ENCODE measurements at places on chromosomes 16 and 17.

GRCh38 chr17:57924677-57925076 is 30.5 kb downstream of the CUEDC1 start:
- no peak for DNase-seq

DNA sequence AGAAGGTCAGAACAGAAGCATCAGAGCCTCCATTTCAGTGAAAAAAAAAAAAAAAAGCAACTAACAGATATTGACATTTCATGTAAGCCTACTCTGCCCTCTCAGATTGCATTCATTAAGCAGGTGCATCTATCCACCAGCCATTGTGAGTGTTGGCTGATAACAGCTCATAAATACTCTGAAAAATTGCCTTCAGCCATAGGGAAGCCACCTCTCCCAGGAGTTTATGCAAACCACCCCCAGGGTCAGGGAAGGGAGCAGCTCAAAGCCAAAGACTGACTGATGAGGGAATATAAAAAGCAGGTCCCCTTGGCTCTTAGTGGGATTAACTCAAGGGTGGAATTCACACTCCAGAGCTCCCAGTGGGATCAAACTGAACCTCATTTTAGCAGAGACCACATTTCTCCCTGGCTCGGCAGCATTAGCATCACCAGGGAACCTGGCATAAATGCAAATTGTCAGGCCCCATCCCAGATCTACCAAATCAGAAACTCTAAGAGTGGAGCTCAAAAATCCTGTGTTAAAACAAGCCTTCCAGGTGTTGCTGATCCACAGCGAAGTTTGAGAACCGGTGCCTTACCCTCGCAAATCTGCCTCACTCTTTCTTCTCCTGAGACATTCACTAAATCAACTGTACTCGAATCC is 14.2 kb downstream of the APOH start:
- DNase-seq, result no peak

DNA sequence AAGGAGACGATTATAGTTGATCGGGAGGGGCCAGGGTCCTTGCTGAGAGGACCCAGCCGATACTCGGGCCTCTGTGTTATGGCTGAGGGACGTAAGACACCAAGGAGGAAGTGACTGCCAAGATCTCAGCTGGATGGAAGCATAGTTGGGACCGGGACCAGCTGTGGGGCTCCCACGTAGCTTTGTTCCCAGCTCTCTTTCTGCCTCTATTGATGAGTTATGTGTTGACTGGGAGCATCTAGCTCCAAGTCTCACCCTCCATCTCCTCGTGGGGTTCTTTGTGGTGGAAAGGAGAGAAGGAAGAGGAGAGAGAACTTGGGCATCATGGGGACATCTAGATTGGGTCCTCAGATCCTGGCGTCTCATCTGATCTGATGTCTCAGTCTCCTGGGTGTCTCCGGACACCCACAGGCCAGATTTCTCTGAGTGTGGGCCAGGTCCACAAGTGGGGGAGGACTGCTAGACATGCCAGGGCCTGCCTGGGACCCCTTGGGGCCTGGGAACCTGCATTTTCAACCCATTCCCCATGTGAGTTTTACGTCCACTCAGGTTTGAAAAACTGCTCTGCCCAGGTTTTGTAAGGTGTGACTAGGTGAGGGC is 1.0 kb downstream of the MGRN1 start:
- DNase-seq, result peak; percentile 23

DNA sequence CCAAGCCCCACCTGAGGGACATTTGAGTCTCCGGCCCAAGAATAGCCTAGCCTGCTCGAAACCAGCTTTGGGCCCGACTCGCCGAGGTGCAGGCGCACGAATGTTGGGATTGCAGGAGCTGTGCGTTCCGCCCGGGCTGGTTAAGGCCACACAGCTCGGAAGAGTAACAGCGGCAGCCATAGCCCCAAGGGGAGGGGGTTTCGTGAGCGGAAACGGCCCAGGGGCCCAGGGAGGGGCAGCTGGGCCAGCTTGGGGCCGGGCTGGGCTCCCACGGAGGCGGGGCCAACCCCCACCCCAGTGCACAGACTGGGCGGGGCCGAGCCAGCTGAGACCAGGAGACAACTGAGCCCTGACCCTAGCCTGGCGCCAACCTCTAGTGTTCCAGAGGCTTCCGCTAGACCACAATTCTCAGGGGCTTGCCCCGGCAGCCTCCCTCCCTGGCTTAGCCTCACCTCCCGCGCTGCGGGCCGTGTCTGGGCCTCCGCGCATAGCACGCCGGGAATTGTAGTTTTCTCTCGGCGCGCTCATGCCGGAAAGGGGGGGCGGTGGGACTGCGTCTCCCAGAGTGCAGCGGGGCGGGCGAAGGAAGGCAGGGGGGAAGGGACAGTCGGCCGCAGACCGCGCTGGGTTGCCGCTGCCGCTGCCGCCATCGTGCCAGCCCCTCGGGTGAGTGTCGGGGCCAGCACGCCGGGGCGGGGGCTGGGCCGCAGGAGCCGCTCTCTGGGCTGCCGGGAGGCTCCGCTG is at the start of gene NUTF2:
Gene NUTF2, plus strand, starts transcription at position 614 of the 744 bp plus-strand sequence. CDS start 18,198 bp downstream, outside the sequence.
- DNase-seq, result peak; percentile 97

GRCh38 chr17:49581648-49581998 is 6.0 kb downstream of the NXPH3 start:
- no peak for DNase-seq

DNA sequence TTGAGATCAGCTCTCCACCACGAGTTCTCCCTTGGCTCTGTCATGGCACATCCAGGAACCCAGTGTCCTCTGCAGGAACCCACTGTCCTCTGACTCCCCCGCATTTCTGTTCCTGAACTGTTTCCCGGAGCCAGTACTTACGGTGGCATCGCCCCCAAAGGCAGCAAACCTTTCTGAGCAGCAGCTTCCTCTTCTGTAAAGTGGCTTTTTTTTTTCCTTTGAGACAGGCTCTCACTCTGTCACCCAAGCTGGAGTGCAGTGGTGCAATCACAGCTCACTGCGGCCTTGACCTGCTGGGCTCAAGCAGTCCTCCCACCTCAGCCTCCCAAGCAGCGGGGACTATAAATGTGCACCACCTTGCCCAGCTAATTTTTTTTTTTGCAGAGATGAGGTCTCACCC is 32.2 kb downstream of the NAGPA start:
- no peak for DNase-seq

GRCh38 chr16:3364774-3365427 is 9.2 kb downstream of the OR2C1 start:
- peak; percentile 97 for DNase-seq

DNA sequence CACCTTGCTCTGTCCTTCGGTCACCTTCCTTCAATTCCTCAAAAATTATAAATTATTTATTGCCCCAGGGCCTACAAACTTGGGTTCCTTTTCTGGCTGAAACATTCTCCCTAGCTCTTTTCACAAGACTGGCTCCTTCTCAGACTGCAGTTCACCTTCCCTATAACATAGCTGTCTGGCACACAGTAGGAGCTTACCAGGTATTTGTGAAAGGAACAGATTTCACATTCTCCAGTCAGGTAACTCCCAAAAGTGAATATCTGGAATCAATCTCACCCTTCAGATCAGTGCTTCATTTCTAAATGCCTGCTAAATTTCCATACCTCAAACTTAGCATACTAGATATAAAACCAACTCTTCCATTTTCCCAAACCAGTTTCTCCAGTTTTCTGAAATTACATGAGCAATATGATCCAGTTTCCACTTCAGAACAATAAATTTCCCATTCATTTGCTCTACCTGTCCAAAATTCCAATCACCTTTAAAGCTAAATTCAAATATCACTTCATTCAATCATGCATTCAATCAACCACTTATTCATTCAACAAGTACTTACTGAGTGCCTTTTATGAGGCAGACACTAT is 6.1 kb downstream of the RFFL start:
- DNase-seq, result no peak

DNA sequence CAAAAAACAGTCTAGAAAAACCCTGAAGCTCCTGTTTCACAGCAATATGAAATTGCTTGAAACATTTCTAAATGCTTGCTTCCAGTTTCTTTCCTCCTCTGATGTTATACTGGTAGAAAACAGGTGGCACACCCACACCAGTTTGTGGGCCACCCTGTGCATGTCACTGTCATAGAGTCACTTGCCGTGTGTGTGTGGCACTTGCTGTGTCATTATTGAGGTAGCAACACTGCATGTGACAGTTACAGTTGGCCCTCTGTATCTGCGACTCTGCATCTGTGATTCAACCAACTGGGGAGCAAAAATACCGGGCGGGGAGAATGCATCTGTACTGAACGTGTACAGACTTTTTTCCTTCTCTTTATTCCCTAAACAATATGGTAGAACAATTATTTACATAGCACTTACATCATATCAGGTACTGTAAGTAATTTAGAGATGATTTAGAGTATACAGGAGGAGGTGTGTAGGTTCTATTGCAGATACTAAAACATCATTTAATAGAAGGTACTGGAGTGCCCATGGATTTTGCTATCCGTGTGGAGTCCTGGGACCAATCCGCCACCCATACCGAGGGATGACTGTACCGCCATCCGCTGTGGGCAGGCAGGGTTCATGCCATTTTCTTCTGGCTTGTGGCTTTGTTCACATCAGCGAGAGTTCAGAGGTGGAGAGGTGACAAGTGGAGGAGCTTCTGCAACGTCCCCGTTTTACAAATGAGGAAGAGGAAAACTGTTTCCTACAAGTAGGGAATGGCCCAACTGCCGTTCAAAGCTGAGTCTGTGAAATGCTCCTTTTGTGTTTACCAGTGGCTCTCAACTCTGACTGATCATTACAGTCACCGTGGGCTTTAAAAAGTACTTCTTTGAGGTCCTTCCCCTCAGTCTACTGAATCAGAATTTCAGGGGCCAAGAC is 373.7 kb downstream of the SNX29 start:
- DNase-seq, result no peak

DNA sequence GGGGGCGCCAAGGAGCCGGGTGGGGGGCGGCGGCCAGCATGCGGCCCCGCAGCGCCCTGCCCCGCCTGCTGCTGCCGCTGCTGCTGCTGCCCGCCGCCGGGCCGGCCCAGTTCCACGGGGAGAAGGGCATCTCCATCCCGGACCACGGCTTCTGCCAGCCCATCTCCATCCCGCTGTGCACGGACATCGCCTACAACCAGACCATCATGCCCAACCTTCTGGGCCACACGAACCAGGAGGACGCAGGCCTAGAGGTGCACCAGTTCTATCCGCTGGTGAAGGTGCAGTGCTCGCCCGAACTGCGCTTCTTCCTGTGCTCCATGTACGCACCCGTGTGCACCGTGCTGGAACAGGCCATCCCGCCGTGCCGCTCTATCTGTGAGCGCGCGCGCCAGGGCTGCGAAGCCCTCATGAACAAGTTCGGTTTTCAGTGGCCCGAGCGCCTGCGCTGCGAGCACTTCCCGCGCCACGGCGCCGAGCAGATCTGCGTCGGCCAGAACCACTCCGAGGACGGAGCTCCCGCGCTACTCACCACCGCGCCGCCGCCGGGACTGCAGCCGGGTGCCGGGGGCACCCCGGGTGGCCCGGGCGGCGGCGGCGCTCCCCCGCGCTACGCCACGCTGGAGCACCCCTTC is 484 bp downstream of the FZD2 start:
- DNase-seq, result no peak

- no peak for DNase-seq
Observed at GRCh38 chr16:19410435-19411171, 7.1 kb upstream of the TMC5 start.

- peak; percentile 71 for DNase-seq
Observed at GRCh38 chr17:6523330-6523729, 33.0 kb downstream of the PITPNM3 start.

DNA sequence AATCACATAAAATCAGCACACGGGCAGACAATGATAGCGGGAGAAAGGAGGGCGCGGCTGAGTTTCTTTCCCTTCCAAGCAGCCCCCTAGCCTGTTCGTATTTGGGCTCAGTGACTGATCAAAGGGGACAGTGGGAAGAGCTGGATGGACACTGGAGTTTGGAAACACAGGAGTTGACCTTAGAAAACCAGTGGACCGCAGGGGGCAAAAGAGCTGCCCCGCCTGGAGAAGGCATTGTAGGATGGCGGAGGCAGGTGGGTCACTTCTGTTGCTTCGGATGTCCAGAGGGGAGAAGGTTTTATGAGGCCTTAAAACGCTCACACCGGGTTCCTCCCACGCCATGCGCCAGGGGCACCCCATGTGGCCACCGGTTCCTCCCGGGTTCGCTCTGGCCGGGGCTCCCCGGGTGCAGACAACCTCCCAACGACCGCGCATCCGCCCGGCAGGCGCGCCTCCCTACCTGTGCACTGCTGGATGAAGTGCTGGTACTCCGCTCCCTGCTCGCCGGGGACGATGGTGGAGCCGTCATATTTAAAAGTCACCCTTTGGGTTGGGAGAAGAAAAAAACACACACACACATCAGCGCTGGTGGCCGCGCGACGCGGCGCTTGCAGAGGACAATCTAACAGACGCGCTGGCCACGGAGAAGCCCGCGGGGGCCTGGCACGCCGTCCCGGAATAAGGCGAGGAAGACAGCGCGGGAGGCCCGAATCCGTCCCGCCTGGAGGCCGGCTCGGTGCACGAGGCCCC is 662 bp downstream of the COTL1 start:
- no peak for DNase-seq

DNA sequence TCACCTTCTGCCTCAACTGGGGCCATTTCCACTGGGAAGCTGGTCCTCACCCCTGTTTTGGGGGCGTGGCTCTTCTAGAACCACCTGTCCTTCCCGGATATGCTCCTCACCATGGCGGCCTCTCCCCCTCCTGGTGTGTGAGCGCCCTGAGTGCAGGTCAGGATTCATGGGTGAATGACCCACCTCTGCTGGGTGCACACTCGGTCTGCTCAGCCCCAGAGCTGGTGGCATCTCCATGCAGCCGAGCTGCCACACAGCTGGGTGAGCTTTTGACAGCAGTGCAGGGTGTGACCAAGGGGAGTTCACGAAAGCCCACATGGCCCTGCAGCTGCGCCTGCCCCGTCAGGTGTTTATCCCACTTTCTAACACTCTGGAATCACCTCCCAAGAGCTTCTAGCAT is 27.3 kb downstream of the GRIN2C start:
- DNase-seq, result no peak

GRCh38 chr17:50115756-50116155 is 14.2 kb downstream of the SAMD14 start:
- DNase-seq, result no peak

DNA sequence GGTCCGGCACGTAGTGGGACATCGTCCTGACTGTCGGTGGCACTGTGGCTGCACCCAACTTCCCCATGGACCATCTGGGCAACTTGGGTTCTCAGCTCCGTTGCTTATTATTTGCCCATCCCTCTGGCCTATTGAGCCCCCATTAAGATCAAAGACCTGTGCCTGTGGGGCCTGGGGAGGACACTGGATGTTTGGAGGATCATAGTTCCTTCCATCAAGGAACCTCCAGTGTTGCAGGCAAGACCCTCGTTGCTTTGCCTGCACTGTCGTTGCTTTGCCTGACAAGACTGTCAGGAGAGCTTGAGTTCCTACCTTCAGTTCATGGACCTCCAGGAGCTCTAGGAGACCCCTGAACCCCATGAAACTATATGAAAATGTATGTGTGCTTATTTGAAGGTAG is 127.2 kb downstream of the CCDC144A start:
- no peak for DNase-seq
